Activated CD8-positive, alpha-beta memory T cell treated with anti-CD3 and anti-CD28 coated beads for 48 hours (primary cell): ENCODE measurements at places on chromosomes 1 and 21.

GRCh38 chr1:208449951-208450350, 205.8 kb upstream of the PLXNA2 start:
- DNase-seq = no peak

- no peak for DNase-seq
These were observed 171.1 kb downstream of the TOMM20 start for GRCh38 chr1:234957330-234958065.

DNA sequence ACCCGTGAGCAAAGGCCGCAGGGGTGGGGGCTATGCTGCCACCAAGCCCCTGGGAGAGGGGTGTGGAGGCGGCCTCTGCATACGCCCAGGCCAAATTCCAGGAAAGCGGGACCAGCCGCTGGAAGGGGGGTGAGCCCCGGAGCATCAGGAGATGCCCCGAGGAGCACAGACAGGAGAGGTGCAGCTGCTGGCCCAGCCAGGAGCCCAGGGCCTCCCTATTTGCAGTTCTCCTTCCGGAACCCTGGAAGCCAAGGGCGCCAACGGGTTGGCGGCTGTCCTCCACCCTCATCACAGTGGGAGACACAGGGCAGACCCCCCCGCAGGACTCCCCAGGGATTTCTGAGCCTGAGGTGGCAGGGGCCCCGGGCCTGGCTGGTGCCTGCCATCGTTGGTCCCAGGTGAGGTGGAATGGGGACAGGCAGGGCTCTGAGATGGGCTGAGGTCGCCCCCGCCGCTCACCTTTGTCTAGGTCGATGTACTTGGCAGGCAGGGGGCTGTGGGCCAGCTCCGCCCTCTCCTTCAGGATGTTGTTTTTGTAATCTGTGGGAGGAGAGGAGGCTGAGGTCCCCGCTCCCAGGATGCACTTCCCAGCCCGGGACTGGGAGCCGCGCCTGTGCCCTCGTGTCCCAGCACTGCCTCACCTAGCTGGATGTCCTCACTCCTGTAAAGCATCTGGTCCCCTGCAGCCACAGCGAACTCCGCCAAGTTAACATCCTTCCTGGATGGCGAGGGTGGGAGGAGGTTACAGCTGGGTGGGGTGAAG, 4.4 kb upstream of the DVL1 start:
- no peak for DNase-seq

DNA sequence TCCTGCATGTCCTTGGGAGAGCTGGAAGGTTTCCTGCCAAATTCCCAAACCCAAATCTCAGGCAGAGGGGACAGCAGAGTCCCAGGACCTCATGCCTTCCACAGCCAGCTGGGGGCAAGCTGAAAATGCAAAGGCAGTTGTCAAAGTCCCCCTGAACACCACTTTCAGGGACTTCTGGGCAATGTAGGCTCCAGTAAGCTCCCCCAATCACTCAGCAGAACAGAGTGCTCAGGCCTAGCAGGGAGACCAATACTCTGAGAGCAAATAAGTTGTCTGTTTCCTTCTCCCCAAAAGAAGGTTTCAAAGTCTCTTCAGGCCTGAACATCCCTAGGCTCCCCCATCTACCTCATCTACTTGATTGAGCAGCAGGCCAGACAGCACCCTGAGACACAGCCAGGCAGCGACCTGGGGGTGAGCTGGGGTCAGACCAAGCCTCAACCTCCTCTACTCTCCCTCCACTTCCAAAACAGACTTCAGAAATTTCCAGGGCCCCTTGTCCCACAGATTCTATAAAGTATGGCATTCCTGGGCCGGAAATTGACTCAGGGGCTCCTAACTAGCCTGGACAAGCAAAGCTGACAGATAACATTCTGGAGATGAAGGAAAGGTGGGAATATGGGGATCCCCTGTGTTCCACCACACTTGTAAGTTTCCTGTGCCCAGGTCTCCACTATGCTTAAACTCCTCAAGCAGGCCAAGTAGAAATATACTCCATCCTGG, 1.9 kb downstream of the SLC9A1 start:
- no peak for DNase-seq

DNA sequence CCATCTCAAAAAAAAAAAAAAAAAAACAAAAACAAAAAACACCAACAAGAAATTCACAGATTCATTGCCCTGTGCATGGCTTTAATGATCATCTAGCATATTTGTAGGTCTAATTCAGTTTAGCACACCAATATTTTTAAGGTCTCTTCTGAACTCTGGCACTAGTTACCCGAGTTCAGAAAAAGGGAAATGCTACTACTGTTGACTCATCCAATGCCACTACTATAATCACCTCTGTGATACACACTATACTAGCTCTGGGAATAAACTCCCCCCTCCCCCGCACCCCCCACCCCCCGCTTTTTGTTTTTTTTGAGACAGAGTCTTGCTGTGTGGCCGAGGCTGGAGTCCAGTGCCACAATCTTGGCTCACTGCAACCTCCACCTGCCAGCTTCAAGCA, 55.6 kb downstream of the FBXO42 start:
- no peak for DNase-seq

- no peak for DNase-seq
These were observed 61.8 kb upstream of the PTGFRN start for GRCh38 chr1:116847688-116848531.

GRCh38 chr1:162361349-162361748, 15.3 kb downstream of the SPATA46 start:
- DNase-seq = no peak

GRCh38 chr1:32969566-32969965, 5.0 kb upstream of the RNF19B start:
- DNase-seq = no peak

- no peak for DNase-seq
These were observed 45.9 kb downstream of the TRPM2 start for GRCh38 chr21:44399151-44399954.

DNA sequence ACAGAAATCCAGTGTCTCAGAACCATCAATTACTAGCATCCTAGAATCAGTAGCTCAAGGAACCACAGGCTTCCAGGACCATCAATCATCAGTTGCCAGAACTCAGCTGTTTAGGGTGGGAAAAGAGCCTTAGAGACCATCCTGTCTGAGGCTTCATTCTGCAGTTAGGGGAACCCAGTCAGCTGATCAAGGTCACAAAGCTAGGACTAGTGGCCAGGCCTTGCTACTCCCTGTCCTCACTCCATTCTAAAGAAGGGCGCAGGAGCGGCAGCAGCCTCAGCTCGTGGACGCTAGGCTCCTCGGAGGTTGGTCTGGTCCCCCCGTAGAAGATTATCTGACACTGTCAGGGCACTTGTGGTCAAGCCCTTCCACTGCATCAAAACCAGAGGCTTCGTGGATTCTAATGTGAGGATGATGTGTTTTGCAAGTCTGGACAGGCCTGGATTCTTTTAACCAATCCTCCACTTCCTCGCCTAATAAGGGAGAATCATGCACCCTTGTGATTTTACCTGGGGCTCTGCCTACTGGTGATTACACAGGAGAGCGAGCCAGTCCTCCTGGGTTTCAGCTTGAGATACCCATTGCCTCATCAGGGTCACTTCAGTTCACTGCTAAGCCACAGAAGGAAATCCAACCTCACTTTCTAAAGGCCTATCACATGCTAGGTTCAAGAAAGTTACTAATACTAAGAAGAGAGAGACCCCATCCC, 41.7 kb upstream of the IFFO2 start:
- DNase-seq = no peak

DNA sequence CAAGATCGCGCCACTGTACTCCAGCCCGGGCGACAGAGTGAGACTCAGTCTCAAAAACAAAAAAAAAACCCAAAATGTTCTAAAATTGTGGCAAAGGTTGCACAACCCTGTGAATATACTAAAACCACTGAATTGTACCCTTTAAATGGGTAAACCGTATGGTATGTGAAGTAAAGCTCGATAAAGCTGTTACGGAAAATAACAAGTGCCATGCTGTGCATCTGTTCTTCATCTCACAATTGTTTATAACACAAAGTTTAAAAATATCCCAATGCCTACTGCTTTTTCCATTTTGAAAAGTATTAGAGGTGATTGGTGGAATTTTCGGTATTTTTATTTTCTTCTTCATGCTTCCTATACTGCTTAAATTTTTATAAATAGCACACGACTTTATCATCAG, 111.5 kb downstream of the ENAH start:
- DNase-seq = no peak

- no peak for DNase-seq
These were observed 36.4 kb upstream of the COL11A1 start for GRCh38 chr1:103144681-103145080.

GRCh38 chr1:225666495-225666894, 13.6 kb upstream of the ENAH start:
- no peak for DNase-seq

- no peak for DNase-seq
These were observed 121.5 kb downstream of the LMO4 start for GRCh38 chr1:87450136-87450535.

- DNase-seq = no peak
These were observed 8.3 kb downstream of the CITED4 start for GRCh38 chr1:40853885-40854170.
